HTR-8/SVneo (cell line): ENCODE measurements at places on chromosomes 16 and 17.

DNA sequence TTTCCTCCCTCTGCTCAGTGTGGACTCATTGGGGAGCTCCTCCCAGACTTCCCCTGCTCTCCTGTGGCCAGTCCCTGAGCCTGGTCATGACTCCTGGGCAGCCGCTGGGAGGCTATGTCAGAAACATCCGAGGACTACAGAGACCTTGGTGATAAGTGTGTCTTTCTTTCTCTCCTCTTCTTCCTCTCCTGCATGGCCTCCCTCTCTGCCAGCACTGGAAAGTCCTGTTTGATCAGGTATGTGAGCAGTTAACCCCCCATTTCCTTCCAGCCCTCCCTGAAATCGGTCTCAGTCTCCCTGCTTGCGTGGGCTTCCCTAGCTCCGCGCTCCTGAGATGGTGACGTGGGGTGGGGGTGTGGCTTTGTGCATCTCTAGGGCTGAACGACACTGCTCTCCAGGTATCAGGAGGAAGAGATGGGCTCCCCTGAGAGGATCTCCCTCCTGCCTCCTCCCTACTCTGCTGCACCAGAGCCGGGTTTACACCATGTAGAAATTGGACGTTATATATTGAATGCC is 2.1 kb downstream of the RHBDL3 start:
- no peak for DNase-seq

DNA sequence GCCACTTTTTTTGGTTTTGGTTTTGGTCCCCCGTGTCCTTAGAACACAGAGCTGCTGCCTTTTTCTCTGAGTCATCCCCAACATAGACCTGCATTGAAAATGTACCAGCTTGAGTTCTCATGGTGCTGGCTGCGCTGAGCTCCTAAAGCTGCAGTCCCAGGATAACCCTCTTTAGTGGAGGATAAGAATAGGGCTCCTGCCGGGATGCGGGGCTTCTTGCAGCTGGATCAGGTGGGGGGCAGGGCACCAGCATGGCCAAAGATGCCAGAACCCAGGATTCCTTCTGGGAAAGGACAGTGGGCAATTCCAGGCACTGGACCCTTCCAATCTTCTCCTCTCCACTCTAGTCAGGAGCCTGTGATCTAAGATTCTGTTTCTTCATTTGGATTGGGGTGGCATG is 8.3 kb upstream of the CLUH start:
- DNase-seq = no peak

DNA sequence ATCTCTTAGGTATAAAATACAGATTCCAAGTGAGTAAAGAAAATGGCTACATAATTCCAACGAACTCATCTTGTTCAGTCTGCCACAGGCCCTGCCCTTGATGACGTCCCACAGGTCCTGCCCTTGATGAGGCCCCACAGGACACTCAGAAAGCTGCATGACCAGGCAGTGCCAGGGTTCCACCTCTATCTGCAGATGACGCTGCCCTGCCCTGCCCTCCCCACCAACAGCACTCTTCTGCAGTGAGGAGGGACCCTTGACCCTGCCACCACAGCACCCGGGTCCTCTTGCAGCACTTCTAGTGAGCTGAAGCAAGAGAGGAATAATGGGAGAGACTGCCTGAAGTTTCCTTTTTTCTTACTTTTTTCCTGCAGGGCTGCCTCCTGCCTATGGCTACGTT is 118.4 kb downstream of the VPS53 start:
- DNase-seq = no peak

DNA sequence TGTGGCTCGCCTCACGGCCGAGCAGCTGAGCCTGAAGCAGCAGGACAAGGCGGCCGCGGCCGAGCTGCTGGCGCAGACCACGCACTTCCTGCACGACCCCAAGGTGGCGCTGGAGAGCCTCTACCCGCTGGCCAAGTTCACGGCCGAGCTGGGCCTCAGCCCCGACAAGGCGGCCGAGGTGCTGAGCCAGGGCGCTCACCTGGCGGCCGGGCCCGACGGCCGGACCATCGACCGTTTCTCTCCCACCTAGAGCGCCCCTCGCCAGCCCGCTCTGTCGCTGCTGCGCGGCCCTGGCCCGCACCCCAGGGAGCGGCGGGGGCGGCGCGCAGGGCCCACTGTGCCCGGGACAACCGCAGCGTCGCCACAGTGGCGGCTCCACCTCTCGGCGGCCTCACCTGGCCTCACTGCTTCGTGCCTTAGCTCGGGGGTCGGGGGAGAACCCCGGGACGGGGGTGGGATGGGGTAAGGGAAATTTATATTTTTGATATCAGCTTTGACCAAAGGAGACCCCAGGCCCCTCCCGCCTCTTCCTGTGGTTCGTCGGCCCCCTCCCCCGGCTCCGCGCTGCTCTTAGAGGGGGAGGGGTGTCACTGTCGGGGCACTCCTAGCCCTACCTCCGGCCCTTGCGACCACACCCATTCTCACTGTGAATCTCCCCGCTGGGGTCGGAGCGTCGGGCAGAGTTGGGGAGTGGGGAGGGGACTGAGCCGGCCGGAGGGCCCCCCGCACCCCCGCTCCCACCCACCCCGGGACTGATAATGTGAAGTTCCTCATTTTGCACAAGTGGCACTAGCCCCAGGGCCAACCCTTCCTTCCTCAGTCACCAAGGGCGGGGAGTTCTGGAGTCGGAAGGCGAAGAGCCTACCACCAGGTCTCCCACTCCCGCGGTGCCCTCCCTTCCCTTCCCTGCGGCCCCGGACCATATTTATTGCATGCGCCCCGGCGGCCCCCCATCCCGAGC is 4.0 kb downstream of the HIC1 start:
- no peak for DNase-seq

GRCh38 chr17:67606896-67607604 is 110.7 kb upstream of the NOL11 start:
- no peak for DNase-seq

DNA sequence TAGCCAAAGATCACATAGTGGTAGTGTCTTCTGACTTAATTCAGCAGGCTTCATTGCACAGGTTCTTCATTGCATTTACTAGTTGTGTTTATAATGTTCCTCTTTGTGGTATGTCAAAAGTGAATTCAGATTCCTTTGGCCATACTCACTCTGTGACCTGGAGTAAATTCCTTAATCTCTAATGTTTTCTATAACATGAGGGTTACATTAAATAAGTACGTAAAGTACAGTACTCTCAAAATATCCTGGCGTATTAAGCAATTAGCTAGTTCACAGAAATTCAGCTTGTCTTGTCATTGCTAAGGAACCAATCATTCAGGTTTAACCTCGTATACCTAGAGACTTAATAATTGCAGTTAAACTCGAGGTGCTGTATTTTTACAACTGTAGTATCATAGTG is 4.2 kb downstream of the RPS6KB1 start:
- no peak for DNase-seq

- no peak for DNase-seq
These were observed 3.2 kb downstream of the DNAH17 start for GRCh38 chr17:78573955-78574354.

GRCh38 chr16:79758615-79759346 is 158.2 kb upstream of the MAF start:
- DNase-seq = no peak

GRCh38 chr17:60601447-60602384 is 1.7 kb downstream of the PPM1D start:
- DNase-seq = peak; percentile 88

DNA sequence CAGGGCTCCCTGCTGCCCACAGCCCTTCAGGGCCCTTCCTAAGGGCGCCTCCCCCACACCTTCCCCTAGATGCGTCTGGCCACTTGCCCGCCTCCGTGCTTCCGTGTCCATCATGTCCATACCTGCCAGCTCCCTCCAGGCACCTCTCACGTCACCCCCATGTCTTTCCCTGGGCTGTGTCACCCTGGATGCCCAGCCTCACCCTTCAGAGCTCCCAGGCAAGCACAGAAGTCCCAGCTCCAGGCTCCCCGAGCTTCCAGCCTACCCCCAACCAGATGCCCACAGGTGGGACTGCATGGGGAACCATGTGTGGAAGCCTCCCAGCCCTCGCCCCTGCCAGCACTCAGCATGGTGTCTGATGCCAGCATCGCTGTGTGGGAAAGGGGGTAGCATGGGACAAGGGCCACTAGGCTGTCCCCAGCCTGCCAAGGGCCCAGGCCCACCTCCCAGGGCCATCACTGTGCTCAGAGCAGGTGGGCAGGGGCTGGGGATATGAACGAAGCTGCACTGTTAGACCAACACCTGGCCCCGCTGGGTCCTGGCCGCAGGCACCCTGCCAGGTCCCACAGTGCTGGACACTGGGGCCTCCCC is 1.9 kb upstream of the AXIN1 start:
- DNase-seq = no peak

- DNase-seq = no peak
These were observed 3.0 kb downstream of the SOX9 start for GRCh38 chr17:72123530-72124437.

- DNase-seq = no peak
These were observed 3.4 kb downstream of the MYO18A start for GRCh38 chr17:29176558-29177351.

- DNase-seq = peak; percentile 74
These were observed 1.0 kb downstream of the NHERF1 start for GRCh38 chr17:74749279-74750038.
